Stimulated activated CD4-positive, alpha-beta T cell treated with anti-CD3 and anti-CD28 coated beads, Interleukin-1b, Interleukin-23, amount 100 ng/mL, for 1 hour (primary cell): ENCODE measurements at places on chromosomes 7 and 10.

- no peak for DNase-seq
Measured at GRCh38 chr7:90621125-90621746, 25.1 kb downstream of the CDK14 start.

GRCh38 chr10:107653832-107654287 lies 489.4 kb upstream of the SORCS1 start:
- no peak for DNase-seq

GRCh38 chr10:96044736-96045135 lies 1.4 kb downstream of the CCNJ start:
- DNase-seq: no peak

DNA sequence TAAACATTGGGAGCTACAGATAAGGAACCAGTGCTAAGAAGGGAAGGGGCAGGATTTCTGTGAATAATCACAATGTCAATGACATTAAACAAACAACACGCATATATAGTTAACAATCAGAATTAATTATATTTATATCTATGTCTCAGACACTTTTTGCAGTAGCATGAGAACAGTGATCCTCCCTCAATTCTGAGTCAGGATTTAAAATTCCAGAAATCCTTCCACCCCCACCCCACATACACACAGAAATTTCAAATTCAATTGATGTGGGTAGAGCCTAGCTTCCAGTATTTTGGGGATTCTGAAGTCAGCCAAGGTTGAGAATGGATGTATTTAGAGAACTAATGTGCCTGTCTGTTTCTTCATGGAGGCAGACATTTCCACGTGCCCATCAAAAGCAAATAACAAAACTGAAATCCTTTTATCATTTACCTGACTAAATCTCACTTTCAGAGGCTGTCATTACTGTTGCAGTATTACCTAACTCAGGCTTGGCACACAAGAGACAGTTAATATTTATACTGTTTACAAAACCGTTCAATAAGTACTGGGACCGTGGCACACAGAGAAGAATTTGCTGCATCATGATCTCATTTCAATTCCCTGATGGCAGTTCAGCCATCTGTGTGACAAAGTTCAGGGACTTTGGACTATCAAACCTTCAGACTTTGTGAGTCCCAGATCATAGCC lies 116.6 kb upstream of the PALS2 start:
- DNase-seq: no peak

GRCh38 chr10:52908478-52908877 lies 135.9 kb upstream of the MBL2 start:
- DNase-seq: no peak

DNA sequence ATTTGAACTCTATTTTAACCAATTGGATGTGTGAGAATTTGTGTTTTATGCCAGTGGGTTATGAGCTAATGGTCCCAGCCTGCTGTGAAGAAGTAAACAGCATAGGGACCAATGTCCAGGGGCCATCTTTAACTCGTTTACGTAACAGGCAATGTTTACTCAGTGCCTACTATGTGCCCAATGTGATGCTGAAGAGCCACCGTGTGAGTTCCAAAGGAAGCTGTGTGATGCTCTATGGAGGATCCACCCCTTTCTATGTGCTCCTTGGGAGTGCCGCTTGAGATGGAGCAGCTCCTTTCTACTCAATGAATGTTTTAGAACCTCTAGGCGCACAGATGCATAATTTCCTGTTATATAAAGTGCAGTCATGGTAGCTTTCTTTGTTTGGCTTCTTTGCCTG lies 21.3 kb downstream of the DYNC1I1 start:
- no peak for DNase-seq

GRCh38 chr10:88541116-88541626 lies 41.9 kb downstream of the RNLS start:
- no peak for DNase-seq

DNA sequence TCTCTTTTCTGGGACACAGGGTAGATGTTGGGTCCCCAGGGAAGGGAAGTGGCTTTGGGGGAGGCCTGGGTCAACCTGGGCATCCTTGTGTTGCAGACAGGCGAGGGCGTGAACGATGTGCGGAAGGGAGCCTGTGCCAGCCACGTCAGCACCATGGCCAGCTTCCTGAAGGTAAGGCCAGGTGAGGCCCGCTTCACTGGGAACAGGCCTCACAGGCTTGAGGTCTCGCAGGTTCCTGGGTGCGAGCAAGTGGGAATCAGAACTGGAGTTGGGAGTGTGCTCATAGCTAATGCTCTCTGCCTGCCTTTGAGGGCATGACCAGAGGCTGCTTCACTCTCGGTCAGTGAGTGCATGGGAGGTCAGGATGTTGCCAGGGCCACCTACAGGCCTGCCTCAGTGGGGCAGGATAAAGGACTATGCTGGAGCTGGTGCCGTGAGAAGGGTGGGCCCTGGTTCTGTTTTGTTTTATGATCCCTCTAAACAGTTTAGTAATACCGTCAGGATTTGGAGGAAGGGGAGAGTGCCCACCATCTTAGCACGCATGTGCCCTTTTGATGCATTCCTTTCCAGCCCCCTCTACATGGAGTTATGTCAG lies 8.4 kb downstream of the DBNL start:
- DNase-seq: no peak

GRCh38 chr7:22945584-22945983 lies 68.3 kb downstream of the HYCC1 start:
- no peak for DNase-seq
